ENCODE measurements at places on chromosomes 6 and 20. TPM values are rescaled to one million over a fixed set of nuclear protein-coding genes. Genes with fewer than 3 reads are reported as not detected.

SAMD5 gene
- polyA plus RNA-seq = not detected

- no peak overlapping the region for H3K4me3 ChIP-seq
- no peaks in the 10 kb centered on the region for H3K27me3 ChIP-seq
- H3K4me1 ChIP-seq = no peaks in the 10 kb centered on the region
- no peak overlapping the region for H3K27ac ChIP-seq
Measured at GRCh38 chr6:72922401-72922800, 300.5 kb downstream of the KCNQ5 start.

ZSCAN23 gene
- 0.26 TPM for polyA plus RNA-seq

PRKN gene
- 2.4 TPM for polyA plus RNA-seq

TRIM15 gene
- not detected for polyA plus RNA-seq

DNA sequence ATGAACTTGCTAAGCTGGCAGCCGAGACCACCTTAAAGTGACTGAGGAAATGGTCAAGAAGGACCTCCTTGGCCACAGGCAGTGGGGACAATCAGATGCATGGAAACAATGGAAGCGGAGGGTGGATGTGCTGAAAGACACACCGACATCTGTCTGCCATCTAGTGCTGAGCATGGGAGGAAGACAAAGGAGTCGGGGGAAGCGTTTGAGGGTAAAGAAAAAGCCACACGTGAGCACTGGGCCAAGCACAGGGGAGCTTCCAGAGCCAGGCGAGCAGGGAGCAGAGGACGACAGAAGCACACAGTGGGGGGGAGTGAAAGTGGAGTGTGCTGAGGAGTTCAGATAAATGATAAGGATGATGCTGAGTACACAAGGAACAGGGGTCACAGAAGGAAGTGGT is 367.8 kb downstream of the ZFAND3 start:
- no peaks in the 10 kb centered on the region for H3K4me1 ChIP-seq
- no peak for DNase-seq
- no peak overlapping the region for H3K27ac ChIP-seq
- H3K36me3 ChIP-seq = peaks cover 17% of the 10 kb centered on the region
- no peak overlapping the region for H3K4me3 ChIP-seq

- no peaks in the 10 kb centered on the region for H3K4me1 ChIP-seq
- no peaks in the 10 kb centered on the region for H3K27me3 ChIP-seq
- H3K27ac ChIP-seq = no peak overlapping the region
- H3K4me3 ChIP-seq = no peak overlapping the region
- H3K36me3 ChIP-seq = no peaks in the 10 kb centered on the region
Measured at GRCh38 chr6:87378947-87379346, 28.8 kb upstream of the CFAP206 start.

DNA sequence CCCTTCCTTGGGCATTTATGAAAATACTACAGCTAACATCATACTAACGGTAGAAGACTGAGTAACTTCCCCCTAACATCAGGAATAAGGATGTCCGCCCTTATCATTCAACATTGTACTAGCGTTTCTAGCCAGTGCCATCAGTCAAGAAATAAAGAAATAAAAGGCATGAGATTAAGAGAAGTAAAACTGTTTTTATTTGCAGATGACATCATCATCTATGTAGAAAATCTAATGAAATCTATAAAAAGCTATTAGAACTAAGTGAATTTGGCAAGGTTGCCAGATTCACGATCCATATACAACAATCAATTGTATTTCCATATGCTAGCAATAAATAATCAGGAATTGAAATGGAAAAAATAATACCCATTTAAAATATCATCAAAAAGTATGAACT is 54.6 kb downstream of the STK35 start:
- no peak overlapping the region for H3K27ac ChIP-seq
- H3K4me3 ChIP-seq = no peak overlapping the region
- H3K36me3 ChIP-seq = no peaks in the 10 kb centered on the region
- no peaks in the 10 kb centered on the region for H3K4me1 ChIP-seq

- H3K4me3 ChIP-seq = no peak overlapping the region
- H3K27ac ChIP-seq = no peak overlapping the region
- no peaks in the 10 kb centered on the region for H3K36me3 ChIP-seq
- no peaks in the 10 kb centered on the region for H3K4me1 ChIP-seq
- no peak for DNase-seq
Measured at GRCh38 chr6:168054765-168055560, 24.0 kb downstream of the FRMD1 start.

- no peaks in the 10 kb centered on the region for H3K27me3 ChIP-seq
- DNase-seq = peak; percentile 70
- peaks cover 17% of the 10 kb centered on the region for H3K36me3 ChIP-seq
- H3K4me1 ChIP-seq = peaks cover 53% of the 10 kb centered on the region
- H3K4me3 ChIP-seq = peak overlapping the region; percentile 70
- peak overlapping the region; percentile 100 for H3K27ac ChIP-seq
Measured at GRCh38 chr6:30325150-30325872, 1.4 kb upstream of the TRIM39 start.

LCA5 gene
- 0.53 TPM for polyA plus RNA-seq

- no peaks in the 10 kb centered on the region for H3K4me1 ChIP-seq
- no peak overlapping the region for H3K4me3 ChIP-seq
- no peak overlapping the region for H3K27ac ChIP-seq
- H3K27me3 ChIP-seq = no peaks in the 10 kb centered on the region
- DNase-seq = no peak
Measured at GRCh38 chr6:126040826-126041225, 54.5 kb downstream of the TRMT11 start.

GRCh38 chr6:16476861-16477260 is 238.5 kb downstream of the GMPR start:
- H3K4me1 ChIP-seq = peaks cover 36% of the 10 kb centered on the region
- no peaks in the 10 kb centered on the region for H3K27me3 ChIP-seq
- H3K4me3 ChIP-seq = no peak overlapping the region
- H3K36me3 ChIP-seq = no peaks in the 10 kb centered on the region

DNA sequence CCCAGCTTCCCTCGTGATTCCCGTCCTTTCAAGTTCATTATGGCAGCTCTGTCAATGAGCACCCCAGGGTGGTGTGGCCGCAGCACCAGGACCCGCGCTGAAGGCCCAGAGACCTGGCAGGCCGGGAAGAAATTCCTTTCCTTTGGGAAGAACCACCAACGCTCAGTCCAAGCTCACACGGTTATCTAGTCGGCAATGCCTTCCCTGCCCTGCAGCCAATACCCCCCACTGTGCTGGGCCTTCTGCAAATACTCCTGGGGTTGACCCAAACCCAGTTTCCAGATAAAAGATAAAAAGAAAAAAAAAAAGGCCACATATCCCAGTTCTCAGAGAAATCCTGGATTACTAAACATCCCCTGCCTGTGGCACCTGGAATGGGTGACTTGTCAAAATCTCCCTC is 28.7 kb downstream of the PXDC1 start:
- no peaks in the 10 kb centered on the region for H3K27me3 ChIP-seq
- H3K4me1 ChIP-seq = no peaks in the 10 kb centered on the region
- H3K27ac ChIP-seq = no peak overlapping the region

FABP7 gene
- polyA plus RNA-seq = not detected

DNA sequence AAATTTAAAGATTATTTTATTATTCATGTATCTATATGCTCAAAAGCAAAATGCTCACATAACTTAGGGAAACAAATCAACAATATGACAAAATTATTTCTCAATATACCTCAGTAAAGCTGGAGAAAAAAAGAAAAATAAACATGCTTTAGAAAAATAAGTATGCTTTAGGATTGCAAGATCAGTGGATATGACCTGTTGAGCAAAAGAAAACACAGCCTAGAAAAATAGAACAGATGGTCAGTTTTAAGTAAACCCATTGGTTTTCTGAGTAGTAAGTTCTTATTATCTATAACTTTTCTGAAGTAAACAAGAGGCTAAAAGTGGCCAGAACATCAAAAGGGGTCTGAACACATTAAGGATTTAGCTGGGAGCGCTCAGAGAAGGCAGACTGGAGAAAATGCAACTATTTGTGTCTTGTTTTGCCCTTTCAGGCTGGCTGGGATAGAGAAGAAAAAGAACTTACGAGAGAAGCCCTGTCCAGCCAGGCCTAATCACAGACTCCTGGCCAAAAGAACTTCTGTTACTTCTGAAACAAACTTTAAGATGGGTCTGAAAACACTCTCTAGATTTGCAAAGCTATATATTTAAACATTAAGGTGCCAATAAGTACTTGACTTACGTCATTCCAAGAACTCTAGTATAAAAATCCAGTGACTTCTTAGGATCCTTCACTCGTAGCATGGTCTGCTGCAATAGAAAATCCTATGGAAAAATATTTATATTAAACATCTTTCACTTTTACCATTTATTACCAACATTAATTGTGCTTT is 16.5 kb downstream of the GLO1 start:
- DNase-seq = no peak
- peaks cover 6% of the 10 kb centered on the region for H3K36me3 ChIP-seq

DNA sequence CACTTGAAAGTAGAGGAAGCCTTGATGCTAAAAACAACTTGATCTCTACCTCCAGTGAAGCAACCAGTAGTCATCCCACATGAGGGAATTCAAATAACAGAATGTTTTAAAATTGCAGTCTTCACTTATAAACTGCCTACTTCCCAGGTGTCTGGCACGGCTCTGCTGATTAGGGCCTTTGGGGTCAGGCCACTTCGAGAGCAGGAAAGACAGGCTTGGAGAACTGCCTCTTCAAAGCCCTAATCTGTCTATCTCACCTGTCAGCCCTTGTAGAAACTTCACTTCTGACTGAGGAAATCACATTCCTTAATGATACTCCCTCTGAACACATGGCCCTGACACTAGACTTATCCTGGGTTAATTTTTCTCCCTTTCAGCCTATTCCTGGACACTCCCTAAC is 458.6 kb downstream of the TENT5A start:
- H3K27me3 ChIP-seq = no peaks in the 10 kb centered on the region
- no peak overlapping the region for H3K27ac ChIP-seq
- H3K4me1 ChIP-seq = no peaks in the 10 kb centered on the region
- no peak overlapping the region for H3K4me3 ChIP-seq

HAO1 gene
- not detected for polyA plus RNA-seq

DNA sequence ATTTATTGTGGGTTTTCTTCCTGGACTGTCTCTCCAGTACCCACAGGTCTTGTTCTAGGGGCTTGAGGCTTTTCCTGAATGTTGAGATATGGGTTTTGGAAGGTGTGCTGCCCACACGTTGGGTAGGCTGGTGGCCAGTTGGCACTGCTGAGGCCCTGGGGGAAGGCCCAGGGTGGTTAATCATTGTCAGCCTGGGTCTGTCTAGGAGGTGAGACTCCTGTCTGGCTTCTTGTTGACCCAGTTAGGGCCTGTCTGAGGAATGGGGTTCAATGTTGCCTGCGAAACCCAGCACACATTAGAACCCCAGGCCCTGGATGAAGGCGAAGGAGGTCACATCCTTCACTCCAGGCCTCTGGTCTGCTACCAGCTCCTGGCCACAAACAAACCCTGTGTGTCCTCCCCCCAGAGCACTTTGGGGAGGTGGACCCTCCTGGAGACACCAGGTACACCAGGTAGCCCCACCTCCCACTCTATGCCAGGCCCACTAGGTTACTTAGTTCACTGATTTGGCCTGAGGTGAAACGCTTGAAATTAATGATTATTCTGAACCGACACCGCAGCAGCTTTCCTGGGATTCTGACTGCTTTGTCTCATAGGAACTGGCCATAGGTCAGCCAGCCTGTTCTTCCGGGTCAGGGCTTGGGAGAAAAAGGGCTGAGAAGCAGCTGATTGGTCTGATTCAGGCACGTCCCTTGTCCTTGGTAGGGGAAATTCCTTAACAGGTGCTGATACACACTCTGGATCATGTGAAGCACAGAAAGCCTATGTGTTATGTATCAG is 15.2 kb downstream of the DNMT3B start:
- no peaks in the 10 kb centered on the region for H3K27me3 ChIP-seq
- DNase-seq = no peak
- no peak overlapping the region for H3K4me3 ChIP-seq
- H3K36me3 ChIP-seq = no peaks in the 10 kb centered on the region

IL20RA gene
- not detected for polyA plus RNA-seq

GRCh38 chr6:75106426-75106825 is 99.4 kb downstream of the COL12A1 start:
- no peaks in the 10 kb centered on the region for H3K27me3 ChIP-seq
- no peak overlapping the region for H3K27ac ChIP-seq
- DNase-seq = no peak
- H3K4me1 ChIP-seq = no peaks in the 10 kb centered on the region

ZKSCAN3 gene
- polyA plus RNA-seq = 3.0 TPM

DNA sequence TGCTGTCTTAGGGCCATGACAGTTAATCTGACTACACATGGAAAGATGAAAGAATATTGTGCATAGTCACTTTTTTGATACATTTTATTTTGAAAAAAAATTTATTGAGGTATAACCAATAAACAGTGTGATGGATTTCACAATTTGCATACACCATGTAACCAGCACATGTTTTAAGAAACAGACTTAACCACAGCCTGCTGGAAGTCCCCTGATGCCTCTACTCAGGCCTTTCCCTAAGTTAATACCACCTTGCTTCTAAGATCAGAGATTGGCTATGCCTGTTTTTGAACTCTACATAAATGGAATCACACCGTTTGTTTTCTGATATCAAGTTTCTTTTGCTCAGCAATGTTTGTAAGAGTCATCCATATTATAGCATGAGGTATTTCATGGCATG is 136.3 kb downstream of the CFAP61 start:
- DNase-seq = no peak
- no peaks in the 10 kb centered on the region for H3K4me1 ChIP-seq
- no peak overlapping the region for H3K4me3 ChIP-seq
- no peaks in the 10 kb centered on the region for H3K36me3 ChIP-seq
- H3K27me3 ChIP-seq = no peaks in the 10 kb centered on the region

GRCh38 chr6:20870493-20870892 is 336.2 kb downstream of the CDKAL1 start:
- no peaks in the 10 kb centered on the region for H3K27me3 ChIP-seq
- H3K4me1 ChIP-seq = no peaks in the 10 kb centered on the region
- H3K36me3 ChIP-seq = no peaks in the 10 kb centered on the region

DNA sequence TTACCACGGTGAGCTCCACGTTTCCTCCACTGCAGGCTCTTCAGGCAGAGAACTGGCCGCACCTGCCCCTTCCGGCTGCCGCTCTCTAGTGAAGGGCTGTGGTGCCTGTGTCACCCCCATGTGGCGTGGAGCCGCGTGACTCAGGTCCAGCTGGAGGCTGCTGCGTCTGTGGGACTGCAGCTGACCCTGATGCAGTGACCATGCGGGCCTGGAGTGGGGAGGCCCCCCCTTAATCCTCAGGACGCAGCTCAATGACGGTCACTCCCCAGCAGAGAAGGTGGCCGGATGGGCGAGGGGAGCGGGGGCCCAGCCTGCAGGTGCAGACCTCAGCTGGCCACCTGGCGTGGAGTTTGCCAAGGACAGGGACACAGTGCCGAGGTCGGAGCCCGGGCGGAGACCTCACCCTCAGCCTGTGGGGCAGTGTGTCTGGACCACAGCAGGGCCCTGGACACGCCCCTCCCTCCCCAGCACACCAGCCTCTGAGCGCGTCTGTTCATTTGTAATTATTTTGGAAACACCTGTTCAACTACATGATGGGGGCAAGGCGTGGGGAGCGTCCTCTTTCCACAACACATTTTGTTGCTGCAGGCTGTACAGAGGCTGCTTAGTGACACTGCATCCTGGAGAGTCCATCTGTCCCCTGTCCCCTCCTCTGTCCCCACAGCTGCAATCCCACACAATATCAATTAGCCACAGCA is 10.7 kb downstream of the BHLHE23 start:
- H3K27me3 ChIP-seq = no peaks in the 10 kb centered on the region
- no peaks in the 10 kb centered on the region for H3K4me1 ChIP-seq
- no peaks in the 10 kb centered on the region for H3K36me3 ChIP-seq
- H3K4me3 ChIP-seq = no peak overlapping the region
- no peak overlapping the region for H3K27ac ChIP-seq
- no peak for DNase-seq
